ENCODE measurements at places on chromosomes 2 and 18. TPM values are rescaled to one million over a fixed set of nuclear protein-coding genes. Genes with fewer than 3 reads are reported as not detected.

- no peak for DNase-seq
These were observed 8.5 kb upstream of the LYPD1 start for GRCh38 chr2:132678483-132678882.

ANKRD62 gene
- total RNA-seq = not detected

POMC gene
- total RNA-seq = 9.0 TPM

- DNase-seq = no peak
These were observed 382.6 kb downstream of the ZEB2 start for GRCh38 chr2:144137272-144137671.

- DNase-seq = peak; percentile 65
These were observed 20.0 kb downstream of the SETBP1 start for GRCh38 chr18:44700652-44701051.

GRCh38 chr2:222903234-222904220, 42.7 kb downstream of the ACSL3 start:
- peak; percentile 62 for DNase-seq

DNA sequence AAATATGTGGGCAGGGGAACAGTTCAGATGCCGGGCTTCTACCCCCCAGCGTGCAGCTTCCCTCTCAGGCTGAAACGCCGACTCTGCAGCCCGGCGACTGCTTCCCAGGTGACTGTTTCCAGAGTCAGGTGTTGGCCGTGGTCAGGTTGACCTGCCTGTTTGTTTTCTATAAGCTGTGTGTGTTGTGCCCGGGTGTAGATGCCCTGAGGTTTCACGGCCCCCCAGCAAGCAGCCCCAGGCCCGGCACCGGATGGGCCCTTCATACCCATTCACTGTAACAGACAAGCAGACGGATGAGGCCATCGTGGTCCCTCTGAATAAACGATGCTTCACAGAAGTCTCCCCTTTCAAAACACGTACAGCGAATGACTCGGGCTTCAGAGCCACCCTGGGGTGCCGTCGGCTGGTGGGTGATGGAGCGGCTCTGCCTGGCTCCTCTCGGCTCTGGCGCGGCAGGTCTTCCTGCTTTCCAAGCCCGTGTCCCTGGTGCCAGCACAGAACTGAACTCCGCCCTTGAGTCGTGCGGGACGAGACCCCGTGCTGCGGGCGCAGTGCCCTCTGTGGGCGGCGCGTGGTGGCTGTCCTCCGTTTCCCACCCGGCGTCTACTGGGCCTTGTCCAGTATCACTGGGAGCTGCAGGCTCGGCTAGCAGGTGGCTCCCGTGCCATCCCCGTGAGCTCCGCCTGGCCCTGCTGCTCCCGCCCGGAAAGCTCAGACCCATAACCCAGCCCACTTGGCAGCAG, 15.0 kb upstream of the KCNG2 start:
- DNase-seq = no peak

ANKRD29 gene
- 1.8 TPM for total RNA-seq

GAREM1 gene
- total RNA-seq = 0.29 TPM

- peak; percentile 40 for DNase-seq
These were observed 45.8 kb downstream of the CYBRD1 start for GRCh38 chr2:171568089-171568488.

GRCh38 chr2:120917886-120918285, 182.2 kb downstream of the GLI2 start:
- no peak for DNase-seq

CDK5R2 gene
- 0.20 TPM for total RNA-seq

DNA sequence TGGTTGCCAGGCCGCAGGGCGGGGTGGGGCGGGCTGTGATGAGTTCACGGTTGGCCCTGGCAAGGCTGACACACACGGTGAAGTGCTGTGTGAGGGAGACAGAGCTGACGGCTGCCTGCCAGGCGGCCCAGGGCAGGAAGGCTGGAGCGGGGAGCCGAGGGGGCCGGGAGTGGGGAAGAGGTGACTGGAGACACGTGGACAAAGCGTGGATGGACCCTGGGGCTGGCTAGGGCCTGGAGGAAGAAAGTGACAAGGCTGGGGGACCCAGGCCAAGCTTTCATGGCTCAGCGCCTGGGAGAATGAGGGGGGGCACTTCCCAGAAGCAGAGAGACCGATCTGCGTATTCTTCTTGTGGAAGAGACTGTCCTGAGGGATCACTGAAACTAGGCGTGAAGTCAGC, 123.2 kb downstream of the DYSF start:
- DNase-seq = no peak

DNA sequence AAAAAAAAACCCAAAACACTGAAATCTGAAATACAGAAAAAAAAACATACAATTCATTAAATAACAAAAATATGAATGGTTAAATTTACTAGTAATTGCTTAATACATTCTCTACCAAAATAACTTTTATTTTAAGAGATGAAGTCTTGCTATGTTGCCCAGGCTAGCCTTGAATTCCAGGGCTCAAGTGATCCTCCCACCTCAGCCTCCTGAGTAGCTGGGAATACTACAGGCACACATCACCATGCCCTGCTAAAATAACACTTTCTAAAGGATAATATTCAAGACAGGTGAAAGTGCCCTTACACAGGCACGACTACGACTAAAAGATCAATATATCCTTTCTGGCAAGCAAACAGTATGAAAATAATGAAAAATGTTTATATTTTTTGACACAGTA, 9.5 kb downstream of the USP34 start:
- DNase-seq = no peak

DNA sequence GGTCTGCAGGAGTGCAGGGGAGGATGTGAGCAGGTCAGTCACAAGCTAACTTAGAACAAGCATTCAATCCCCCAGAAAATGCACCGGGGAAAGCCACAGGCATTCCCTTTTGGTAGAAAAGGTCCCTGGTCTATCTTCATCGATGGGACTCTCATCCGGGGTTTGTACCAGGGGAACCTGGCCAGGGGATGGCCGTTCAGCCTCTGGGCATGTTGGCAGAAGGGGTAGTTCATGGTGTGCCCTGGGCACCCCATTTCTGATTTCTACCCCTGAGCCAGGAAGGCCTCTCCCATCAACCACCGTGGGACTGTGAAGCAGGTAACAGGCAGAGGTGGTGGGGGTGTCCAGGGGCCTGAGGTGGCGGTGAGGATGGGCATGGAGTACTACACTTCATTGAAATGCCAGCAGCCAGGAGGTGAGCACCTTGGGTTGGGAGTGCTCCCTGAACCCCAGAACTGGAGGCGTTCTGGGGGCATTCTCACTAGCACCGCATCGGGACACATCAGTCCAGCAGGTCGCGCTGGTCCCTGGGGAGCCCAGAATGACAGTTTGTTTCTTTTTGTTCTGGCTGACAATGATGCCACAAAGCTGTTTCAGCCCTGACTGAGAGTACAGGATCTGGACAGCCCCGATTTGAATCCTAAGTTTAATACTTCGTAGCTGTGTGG, 172.3 kb downstream of the SMAD7 start:
- no peak for DNase-seq

TWIST2 gene
- 94.9 TPM for total RNA-seq

DNA sequence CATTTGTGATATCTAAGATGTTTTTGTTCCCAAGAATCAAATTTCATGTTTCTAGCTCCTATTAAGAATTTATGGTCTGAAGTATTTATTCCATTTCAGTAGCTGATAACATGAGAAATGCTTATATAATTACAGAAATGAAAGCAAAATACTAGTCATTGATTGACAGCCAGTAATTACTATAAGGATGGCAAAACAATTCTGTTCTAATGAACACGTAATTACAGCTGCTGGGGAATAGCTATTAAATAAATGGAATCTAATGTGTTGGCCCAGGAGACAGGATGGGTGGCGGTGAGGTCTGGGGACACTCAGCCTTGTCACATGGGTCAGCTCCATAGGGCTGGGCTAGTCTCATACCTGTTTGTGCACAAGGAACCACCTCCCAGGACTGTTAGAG, 263.5 kb downstream of the FHOD3 start:
- no peak for DNase-seq

DNA sequence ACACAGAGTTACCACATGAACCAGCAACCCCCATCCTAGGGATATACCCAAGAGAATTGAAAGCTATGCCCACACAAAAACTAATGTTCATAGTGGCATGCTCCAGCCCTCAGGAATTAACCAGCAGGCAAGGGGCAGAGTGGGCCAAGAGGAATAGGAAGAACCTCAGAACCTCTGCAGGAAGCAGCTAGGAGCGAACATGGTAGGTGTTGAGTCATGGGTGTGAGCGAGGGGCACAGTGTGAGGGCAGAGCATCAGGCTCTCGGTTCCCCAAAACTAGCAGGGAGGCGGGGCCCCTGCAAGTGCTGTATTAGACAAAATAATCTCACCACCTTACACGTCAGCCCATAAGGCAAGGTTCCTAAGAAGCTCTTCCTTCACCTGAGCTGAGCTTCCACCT, 5.6 kb upstream of the RUFY4 start:
- DNase-seq = no peak

DNA sequence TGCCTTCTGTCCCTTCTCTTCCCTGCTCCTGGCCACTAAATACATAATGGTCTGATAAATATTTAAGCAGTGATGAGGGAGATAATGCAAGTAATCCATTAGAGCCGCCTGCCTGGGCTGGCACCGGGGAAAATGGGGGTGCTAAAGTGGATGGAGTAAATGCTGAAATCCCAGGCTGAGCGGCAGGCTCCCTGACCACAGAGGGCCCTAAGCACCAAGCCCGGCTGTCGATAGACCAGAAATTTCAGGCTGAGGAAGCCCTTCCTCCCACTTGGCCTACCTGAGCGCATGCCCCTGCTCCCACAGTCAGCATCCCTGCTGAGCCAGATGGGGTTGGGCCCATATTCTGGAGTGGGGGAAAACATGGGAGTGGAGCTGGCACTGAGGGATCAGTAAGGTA, 197.5 kb upstream of the SKOR2 start:
- DNase-seq = no peak

GRCh38 chr2:182897137-182897536, 30.7 kb upstream of the FRZB start:
- DNase-seq = peak; percentile 39

GRCh38 chr2:175698061-175698460, 304.0 kb downstream of the LNPK start:
- DNase-seq = peak; percentile 19

SH3RF3 gene
- total RNA-seq = 4.3 TPM

GRCh38 chr2:133561045-133561852, 7.0 kb downstream of the NCKAP5 start:
- DNase-seq = peak; percentile 66

DNA sequence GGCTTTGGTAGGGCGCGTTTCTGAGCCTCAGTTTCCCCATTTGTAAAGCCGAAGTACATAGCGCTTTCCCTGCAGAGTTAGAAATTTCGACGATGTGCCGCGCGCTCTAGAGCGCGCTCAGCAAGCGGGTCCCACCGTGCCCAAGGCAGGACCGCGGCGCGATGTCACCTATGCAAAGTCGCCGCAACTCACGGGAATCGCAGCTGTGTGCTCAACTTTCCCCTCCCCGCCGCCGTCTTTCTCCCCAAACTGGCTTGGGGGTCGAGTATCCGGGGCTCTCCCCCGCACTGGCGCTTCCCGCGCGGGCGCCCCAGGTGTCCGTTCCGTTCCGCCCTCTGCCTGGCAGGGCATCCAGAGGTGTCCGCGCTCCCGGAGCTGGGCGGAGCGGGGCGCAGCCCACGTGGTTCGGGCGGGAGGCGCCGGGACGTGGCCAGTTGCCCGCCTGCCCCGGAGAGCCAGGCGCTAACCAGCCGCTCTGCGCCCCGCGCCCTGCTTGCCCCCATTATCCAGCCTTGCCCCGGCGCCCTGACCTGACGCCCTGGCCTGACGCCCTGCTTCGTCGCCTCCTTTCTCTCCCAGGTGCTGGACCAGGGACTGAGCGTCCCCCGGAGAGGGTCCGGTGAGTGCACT, at the start of gene MLPH:
TSS of gene MLPH (plus strand) at position 433 of the 630 bp plus-strand sequence. CDS start 6,176 bp downstream, outside the sequence.
- peak; percentile 83 for DNase-seq

GRCh38 chr2:147531269-147531668, 313.6 kb upstream of the ACVR2A start:
- DNase-seq = no peak

DNA sequence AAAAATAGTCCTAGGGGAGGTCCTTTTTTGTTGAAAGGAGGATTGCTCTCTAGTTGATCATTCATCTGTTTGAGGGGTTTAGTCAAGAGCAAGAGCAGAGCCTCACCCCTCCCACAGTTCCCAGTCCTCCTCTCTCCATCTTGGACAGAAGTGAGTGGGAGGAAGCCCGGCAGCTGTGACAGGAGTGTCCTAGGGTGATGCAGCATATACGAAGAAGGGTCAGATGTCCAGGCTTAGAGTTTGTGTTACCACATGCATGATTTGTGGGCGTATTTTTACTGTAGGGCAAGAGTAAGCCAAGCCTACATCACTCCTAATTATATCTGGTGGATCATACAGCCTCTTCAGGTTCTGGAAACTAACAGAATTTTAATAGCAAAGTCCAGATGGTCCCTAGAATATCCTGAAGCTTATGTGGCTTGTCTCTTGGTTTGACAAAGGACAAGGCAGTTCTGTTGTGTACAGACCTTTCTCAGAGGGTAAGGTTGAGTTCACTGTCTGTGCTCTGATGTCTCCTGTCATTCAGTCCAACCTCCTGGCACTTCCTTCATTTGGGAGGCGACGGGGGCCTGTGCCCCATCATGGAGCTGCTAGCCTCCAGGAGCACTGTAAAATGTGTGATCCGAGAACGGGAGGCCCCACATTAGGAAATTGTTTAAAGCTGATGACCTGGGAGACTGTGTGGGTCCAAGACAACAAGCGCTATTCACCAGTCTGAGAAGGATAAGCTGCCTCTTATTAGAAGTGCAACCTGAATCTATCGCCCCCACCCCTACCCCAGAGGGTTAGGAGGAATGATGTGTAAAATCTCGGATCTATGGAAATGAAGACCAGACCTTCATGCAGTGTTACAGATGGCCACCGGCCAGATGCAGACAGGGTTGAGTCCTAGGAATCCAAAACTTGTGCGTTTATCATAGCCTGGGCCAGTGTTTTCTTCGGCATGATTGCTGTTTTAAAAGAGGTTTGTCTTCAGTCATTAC, 6.9 kb downstream of the CEP68 start:
- DNase-seq = no peak

DOCK10 gene
- total RNA-seq = 45.6 TPM

DNA sequence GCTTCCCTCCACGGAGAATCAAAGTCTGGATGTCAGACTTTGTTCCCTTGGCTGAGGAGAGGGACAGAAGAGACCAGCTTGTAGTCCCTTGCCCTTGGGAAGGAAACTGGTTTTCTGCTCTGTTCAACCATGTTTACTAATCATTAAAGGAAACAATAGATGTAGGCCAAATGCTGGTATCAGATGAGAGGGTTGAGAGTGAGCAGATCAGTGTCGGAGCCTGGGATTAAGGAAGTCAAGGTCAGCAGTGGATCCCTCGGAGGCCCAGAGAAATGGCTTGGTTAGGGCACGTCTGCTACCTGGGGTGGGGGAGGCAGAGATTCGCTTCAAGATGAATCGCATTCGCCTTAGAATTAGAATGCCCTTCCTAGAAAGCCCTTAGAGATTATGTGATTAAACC, 109.1 kb downstream of the MYCN start:
- DNase-seq = no peak

MOGAT1 gene
- 0.24 TPM for total RNA-seq

- DNase-seq = no peak
These were observed 43.6 kb downstream of the MCFD2 start for GRCh38 chr2:46871976-46872381.

FOXD4L1 gene
- 0.10 TPM for total RNA-seq

All from RPMI7951 (cell line).